Smooth muscle cell of bladder (primary cell): ENCODE measurements at places on chromosomes 3 and 15. TPM values are rescaled to one million over a fixed set of nuclear protein-coding genes. Genes with fewer than 3 reads are reported as not detected.

The SACM1L gene
- 28.4 and 33.9 TPM in 2 replicates for total RNA-seq

The C3orf33 gene
- total RNA-seq, result 2.4 and 3.0 TPM in 2 replicates

The DPPA4 gene
- total RNA-seq, result not detected in 2 replicates

The PRSS50 gene
- not detected in 2 replicates for total RNA-seq

The GP9 gene
- total RNA-seq, result not detected in 2 replicates

The ARPIN gene
- total RNA-seq, result 9.8 and 11.8 TPM in 2 replicates

The DGKG gene
- 2.0 and 2.1 TPM in 2 replicates for total RNA-seq

The NANOGP8 gene
- total RNA-seq, result 0.14 TPM in 1 of 2 replicates, not detected in the other
